ENCODE measurements at places on chromosomes 11 and 22.

DNA sequence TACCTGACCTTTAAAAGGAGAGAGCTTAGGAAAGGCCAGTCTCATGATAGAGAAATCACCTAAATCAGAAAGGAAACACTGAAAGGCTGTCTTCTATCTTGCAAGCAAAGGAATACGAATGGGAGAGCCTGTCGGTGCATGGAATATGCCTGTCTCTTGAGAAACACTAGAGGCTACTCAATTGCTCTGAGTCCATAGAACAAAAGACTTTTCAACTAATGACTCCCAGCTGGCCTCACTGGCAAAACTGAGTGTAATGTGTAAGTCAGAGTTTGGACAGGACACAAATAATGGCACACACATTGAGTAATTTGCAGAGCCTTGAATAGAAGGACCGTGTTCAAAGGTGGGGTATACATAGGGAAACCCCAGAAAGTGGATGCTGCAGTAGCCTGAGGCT, 171.0 kb upstream of the ARHGAP20 start:
- peak; percentile 48 for DNase-seq

DNA sequence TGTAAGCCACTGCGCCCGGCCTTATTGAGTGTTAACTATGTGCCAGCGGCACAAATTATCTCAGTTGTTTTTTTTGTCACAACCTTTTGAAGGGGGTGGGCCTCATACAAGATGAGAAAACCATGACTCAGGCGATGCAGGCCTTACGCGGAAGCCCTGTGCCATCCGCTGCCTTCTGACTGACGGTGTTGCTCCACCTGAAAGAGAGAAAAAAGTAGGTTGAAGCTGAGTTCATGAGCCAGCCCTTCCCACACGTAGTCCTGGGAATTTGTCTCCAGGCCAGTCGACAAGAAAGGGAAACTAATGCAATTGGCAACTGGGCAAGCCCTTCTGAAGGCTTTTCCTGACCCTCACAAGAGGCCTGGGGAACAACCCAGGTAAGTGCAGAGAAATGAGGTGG, 96.9 kb upstream of the CRYBB3 start:
- no peak for DNase-seq

- peak; percentile 7 for DNase-seq
Observed at GRCh38 chr11:64447831-64448598, 89.1 kb downstream of the RPS6KA4 start.

GRCh38 chr11:129237456-129237855, 45.3 kb upstream of the ARHGAP32 start:
- no peak for DNase-seq

DNA sequence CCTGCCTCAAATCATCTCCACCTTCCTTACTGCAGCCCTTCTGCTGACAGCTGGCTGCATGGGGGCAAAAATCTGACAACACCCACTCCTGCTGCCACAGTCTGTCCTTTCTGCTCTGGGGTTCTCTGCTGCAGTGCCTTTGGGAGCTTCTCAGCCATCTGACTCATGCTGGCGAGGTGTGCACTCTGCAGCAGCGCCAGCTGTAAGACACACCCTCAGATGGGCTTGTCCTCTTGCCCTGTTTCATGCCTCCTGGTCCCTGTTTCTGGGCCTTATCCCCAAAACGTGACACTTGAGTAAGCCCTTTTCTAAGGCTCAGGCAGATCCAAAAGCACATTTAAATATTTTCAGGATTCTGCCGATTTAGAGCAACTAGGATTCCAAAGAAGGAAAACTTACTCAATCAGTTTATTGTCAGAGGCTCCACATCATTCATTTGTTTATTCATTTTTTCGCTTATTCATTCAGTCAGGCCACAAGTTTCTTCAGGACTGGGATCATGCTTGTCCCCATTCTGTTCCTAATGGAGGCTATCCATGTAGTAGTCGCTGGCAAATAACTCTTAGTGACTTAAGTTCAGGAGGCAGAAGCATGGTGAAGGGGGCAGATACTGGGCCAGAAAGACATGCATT, 60.2 kb downstream of the SMIM38 start:
- no peak for DNase-seq

DNA sequence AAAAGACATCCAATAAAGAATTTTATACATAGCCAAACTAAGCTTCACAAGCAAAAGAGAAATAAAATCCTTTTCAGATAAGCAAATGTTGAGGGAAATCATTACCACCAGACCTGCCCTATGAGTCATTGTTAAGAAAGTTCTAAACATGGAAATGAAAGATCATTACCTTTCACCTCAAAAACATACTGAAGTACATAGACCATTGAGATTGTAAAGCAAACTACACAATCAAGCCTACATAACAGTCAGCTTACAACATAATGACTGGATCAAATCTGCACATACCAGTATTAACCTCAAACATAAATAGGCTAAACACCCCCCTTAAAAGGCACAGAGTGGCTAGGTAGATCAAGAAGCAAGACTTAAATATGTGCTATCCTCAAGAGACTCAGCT, 501.0 kb upstream of the LUZP2 start:
- peak; percentile 23 for DNase-seq

DNA sequence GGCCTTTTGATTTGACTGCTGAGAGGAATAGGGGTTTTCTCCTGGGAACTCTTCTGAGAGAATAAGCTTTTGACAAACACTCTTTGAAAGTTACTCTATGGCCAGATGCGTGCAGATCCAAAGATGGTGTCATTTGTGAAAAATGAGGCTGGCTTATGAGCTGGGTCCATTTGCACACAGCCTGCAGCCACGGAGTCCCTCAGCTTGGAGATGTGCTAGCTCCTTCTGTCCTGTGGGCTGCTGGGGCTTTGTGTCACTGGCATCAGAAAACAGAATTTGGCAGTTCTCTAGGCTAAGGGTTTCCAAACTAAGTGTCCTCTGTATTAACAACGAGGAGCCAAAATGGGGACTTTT, 702.4 kb downstream of the NTM start:
- peak; percentile 46 for DNase-seq

Data from fibroblast of pulmonary artery (primary cell).